ENCODE measurements at places on chromosomes 16 and 17. TPM values are rescaled to one million over a fixed set of nuclear protein-coding genes. Genes with fewer than 3 reads are reported as not detected.

The VEZF1 gene
- total RNA-seq = 33.8 TPM

GRCh38 chr16:89114159-89114981 is 20.7 kb downstream of the ACSF3 start:
- H3K4me1 ChIP-seq = no peaks in the 10 kb centered on the region
- H3K36me3 ChIP-seq = peaks cover 86% of the 10 kb centered on the region
- H3K27me3 ChIP-seq = no peaks in the 10 kb centered on the region
- H3K4me3 ChIP-seq = no peak overlapping the region
- DNase-seq = no peak

GRCh38 chr16:79066561-79066960 is 534.0 kb downstream of the MAF start:
- H3K27ac ChIP-seq = no peak overlapping the region
- no peak overlapping the region for H3K4me3 ChIP-seq
- H3K36me3 ChIP-seq = no peaks in the 10 kb centered on the region
- H3K4me1 ChIP-seq = peaks cover 11% of the 10 kb centered on the region
- DNase-seq = no peak
- H3K27me3 ChIP-seq = no peaks in the 10 kb centered on the region

GRCh38 chr17:59561042-59561441 is 4.4 kb upstream of the DHX40 start:
- no peaks in the 10 kb centered on the region for H3K27me3 ChIP-seq
- peaks cover 9% of the 10 kb centered on the region for H3K4me1 ChIP-seq
- no peak overlapping the region for H3K27ac ChIP-seq
- DNase-seq = no peak
- H3K4me3 ChIP-seq = no peak overlapping the region

- H3K36me3 ChIP-seq = no peaks in the 10 kb centered on the region
- no peak for DNase-seq
- H3K27ac ChIP-seq = no peak overlapping the region
- no peak overlapping the region for H3K4me3 ChIP-seq
- H3K4me1 ChIP-seq = no peaks in the 10 kb centered on the region
- no peaks in the 10 kb centered on the region for H3K27me3 ChIP-seq
Measured at GRCh38 chr17:65503557-65503956, 57.9 kb downstream of the AXIN2 start.

- H3K27me3 ChIP-seq = no peaks in the 10 kb centered on the region
- peaks cover 45% of the 10 kb centered on the region for H3K4me1 ChIP-seq
Measured at GRCh38 chr16:73027685-73028111, 20.2 kb downstream of the ZFHX3 start.

The RCVRN gene
- total RNA-seq = not detected

- H3K27ac ChIP-seq = peak overlapping the region; percentile 94
- H3K36me3 ChIP-seq = no peaks in the 10 kb centered on the region
- H3K4me3 ChIP-seq = no peak overlapping the region
- H3K4me1 ChIP-seq = peaks cover 21% of the 10 kb centered on the region
Measured at GRCh38 chr16:53056392-53056881, 1.6 kb downstream of the CHD9 start.

DNA sequence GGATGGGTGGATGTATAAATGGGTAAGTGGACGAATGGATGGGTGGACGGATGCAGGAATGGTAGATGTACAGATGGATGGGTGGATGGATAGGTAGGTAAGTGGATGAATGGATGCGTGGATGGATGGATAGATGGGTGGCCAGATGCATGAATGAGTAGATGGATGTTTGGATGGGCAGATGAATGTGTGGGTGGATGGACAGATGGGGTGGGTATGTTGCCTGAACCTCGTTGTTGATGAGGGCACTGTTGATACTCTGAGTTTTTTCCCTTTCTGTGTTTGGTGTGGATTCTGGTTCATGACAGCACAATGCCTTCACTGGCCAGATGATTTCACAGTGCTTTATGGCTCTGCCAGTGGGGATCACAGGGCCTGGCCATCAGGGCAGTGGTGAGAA is 208.3 kb downstream of the NPIPB11 start:
- no peak overlapping the region for H3K4me3 ChIP-seq
- peaks cover 5% of the 10 kb centered on the region for H3K4me1 ChIP-seq
- H3K27me3 ChIP-seq = no peaks in the 10 kb centered on the region
- no peak for DNase-seq

DNA sequence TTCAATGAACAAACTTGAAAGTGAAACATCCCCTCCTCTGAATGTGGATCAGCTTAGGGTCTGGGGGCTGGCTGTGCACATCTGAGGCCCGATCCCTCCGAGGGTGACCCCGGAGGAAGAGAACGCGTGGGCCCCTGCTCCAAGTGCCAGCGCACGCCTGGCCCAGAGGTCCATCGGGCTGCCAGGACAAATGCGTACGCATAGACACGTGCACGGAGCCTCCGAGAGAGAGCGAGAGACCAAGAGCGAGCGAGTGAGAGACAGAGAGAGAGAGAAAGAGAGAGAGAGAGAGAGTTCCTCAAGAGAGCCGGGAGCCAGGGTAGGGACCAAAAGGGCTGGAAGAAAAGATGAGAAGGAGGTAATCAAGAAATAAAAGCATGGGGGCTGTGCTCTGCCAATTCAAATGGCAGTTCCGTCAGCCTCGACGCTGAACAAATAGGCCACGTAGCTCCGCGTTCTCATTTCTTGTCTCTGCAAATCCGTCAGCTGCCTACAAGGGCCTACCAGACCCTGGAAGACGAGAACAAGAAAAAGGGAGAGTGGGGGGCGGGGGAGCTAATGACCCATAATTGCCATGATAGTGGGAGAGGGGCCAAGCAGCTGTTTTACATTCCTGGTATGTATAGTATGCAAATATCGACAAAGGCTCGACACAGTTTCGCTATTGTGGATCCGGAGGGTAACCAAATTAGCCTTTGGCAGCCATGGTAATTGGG is 435.3 kb upstream of the ZFHX3 start:
- DNase-seq = no peak
- H3K36me3 ChIP-seq = no peaks in the 10 kb centered on the region
- H3K27me3 ChIP-seq = no peaks in the 10 kb centered on the region
- H3K4me1 ChIP-seq = no peaks in the 10 kb centered on the region
